HL-60 (cell line): ENCODE measurements at places on chromosomes 12 and 14.

GRCh38 chr12:3646561-3647241 is 106.2 kb downstream of the CRACR2A start:
- DNase-seq = no peak

GRCh38 chr14:52307905-52308304 is 6.2 kb upstream of the PTGER2 start:
- no peak for DNase-seq

DNA sequence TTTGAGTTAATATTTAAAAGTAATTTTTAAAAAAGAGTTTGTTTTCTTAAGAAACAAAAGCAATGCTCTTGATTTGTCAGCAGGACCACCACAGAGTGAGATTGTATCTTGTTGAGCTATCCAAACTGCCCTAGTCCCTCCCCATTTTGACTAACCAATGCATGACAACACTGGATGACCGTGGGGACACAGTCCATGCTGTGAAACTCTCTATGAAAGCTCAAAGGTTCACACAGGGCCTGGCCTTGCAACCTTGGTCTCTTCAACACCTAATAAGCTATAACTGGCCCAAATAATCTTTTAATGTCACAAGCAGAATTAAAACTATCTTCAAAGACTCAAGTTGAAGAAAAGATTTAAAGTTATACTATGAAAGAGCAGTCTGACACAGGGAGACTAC is 13.5 kb downstream of the ETFRF1 start:
- no peak for DNase-seq

GRCh38 chr14:22384167-22384549 is 204.9 kb downstream of the DAD1 start:
- no peak for DNase-seq

DNA sequence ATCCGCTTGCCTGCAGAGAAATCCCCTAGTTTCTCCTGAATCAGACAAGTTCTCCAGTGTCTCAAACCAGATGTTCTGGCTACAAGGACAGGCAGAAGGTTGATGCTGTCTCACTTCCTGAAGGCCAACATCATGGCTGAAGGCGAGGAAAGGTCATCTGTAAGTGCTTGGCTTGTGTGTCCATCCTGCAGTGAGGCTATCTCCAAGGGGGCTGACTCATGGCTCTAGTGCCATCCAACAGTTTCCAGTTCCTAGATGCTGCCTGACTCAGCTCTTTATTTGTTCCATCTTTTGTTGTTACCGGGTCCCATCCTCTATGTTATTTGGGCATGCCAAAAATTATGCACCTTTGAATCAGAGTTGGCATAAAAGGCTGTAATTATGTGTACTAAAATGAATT is 232.1 kb upstream of the TBX3 start:
- no peak for DNase-seq

- DNase-seq = no peak
These were observed 105.9 kb upstream of the LHX5 start for GRCh38 chr12:113577464-113578129.

DNA sequence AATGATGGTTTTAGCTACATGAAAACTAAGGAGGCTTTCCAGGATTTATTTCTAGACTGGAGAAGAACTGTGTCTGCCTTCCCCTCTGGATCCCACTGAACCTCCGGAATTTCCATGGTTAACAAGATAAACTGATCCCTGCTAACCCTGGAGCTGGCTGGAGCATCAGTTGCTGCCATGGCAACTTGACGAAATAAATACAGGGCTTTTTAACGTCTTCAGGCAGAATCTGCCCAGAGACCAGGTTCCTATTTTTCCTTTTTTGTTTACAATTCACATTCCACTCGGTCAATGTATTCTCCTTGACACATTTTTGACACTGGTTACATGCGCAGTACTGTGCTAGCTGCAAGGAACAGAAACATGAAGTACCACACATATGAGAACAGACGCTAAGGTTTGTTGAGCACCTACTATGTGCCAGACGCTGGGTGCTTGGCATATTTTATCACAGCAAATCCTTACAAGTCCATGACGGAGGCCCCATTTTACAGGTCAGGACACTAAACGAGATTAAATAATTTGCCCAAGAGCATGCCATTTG is 1.7 kb downstream of the C14orf132 start:
- no peak for DNase-seq

GRCh38 chr12:122891661-122892525 is 4.0 kb downstream of the VPS37B start:
- peak; percentile 60 for DNase-seq

DNA sequence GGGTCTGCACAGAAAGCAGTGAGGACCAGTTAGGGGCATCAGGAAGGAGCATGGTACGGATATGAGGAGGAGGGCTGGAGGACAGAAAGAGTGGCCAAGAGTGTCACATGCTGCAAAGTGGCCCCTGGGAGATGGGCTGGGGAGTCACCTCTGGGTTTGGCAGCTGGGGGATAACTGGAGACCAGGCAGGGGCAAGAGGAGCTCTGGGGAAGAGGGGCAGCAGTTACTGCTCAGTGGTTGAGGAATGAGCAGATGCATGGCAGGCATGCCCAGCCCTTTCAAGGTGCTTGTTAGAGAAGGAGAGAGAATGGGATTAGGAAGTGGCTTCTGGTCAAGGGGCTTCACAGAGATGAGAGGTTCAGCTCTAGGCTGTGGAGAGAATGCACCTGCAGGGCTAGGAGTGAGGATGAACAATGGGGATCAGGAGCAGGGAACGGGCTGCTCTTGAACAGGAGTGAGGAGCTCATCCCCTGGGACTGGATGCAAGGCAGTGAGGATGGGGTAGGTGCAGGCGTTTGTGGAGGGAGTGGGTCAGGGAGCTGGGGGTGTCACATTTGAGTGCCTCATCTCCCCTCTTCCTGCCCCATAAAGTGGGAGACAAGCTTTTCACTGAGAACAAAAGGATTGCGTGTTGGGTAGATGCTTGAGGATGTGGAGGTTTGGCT is 127.5 kb downstream of the PAPOLA start:
- DNase-seq = no peak

- DNase-seq = no peak
These were observed 70.4 kb downstream of the KITLG start for GRCh38 chr12:88509851-88510250.

DNA sequence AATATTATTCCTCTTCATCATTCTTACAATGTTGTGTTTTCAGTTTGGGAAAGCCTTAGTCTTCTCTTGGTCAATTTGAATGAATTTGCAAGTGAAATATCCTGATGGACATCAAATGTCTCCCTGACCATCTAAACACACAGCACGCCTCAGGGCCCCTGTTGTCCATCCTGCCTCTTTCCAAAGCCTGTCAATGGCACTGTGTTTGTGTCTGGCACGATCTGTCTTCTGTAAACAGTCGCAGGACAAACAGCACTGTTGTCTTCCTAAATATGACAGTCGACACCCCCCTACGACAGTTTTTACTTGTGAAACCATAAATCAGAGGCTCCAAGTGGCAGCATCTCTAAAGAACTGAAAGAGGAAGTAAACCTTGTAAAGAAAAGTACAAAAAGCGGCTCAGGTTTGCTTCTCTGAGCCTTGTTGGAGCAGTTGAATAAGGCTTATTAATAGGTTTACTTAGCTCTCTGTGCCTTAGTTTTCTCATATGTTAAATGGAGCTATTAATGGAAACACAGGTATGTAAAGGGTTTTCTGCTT is 285.8 kb downstream of the NRXN3 start:
- no peak for DNase-seq

DNA sequence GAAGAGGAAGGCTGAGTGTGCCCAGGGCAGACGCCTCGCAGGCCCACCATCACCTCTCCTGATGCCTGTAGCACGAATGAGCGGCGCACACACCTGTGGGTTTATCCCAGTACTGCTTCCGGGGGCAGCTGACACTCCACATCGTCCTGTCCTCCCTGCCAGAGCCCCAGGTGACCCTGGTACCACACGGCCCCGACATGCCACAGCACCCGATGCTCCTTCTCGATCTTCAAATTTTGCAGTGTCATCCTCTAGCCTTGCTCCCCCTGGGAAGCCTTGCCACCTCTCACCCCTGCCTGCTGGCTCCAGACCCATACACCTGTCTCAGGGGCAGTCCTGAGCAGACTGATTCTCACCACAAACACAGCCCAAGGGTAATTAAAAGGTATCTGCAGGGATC is 40.6 kb downstream of the ANO2 start:
- no peak for DNase-seq

DNA sequence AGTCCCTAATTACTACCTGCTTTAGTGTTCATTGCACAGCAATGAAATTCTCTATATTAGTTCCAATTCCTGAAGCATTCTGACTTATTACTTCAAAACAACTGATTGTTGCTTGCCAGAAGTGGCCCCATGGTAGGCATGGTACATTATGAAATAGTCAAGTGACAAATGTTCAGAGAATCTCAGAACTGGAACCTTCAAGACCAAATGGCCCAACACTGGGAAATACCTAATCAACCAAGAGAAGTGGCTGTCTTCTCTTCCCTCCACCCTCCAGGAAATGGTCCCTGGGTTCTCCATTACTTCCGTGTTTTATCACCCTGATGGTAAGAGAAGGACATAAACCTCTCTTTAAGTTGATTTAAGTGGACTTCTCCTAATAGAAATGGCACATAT is 49.9 kb downstream of the ITPR2 start:
- DNase-seq = no peak

GRCh38 chr12:96084624-96085023 is 49.2 kb upstream of the LTA4H start:
- DNase-seq = no peak

- DNase-seq = no peak
These were observed 20.5 kb downstream of the RILPL1 start for GRCh38 chr12:123512838-123513665.

DNA sequence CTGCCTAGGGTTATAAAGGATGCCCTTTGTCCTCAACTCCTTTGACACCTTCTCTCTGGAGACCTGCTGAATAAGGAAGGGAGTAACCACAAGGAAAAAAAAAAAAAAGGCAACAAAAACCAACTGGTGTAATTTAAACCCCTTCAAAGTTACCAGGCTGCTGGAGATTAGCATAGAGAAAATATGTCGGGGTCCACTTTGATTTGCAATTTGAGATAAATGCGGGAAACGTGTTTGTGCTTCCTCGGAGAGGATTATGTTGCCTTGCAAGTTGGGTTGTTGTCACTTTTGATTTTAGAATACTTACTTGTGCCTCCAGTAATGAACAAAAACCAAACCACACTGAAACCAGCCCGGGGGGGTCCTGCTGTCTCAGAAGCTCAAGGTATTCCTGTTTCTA is 200.2 kb upstream of the MYL2 start:
- no peak for DNase-seq

DNA sequence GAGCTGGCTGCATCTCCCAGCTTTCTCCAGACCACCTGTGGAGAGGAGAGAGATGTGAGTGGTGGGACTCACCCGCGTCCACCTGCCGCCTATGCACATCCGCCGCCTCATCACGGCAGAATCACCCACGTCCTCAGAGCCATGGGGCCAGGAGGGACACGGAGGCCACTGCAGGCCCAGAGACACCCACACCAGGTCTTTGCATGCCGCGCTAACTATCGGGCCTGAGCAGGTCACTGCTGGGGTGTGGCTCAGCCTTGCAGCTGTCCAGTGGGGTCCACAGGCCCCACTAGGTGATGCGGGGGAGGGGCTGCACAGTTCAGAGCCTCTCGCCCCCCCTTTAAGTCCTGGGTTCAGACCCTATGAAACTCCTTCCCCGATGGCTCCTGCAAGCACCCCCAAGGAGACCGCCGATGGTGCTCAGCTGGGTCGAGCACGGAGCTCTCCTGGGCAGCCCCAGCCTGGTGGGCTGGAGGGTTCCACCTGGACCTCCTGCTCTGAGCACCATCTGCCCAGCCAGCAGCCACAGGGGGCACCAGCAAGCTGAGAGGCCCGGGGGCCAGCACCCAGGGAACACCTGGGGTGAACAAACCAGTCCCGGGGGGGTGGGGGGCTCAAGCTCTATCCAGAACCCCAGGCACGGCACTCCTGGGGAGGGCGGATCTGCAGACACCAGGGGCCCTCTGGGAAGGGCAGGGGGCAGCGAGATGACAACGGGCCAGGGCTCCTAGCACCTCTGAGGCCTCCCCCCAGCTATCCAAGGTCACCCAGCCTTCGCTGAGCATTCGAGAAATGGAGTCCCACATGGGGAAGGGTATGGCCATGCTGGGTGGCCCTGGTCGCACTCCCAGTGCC is 34.3 kb downstream of the CCNK start:
- no peak for DNase-seq

DNA sequence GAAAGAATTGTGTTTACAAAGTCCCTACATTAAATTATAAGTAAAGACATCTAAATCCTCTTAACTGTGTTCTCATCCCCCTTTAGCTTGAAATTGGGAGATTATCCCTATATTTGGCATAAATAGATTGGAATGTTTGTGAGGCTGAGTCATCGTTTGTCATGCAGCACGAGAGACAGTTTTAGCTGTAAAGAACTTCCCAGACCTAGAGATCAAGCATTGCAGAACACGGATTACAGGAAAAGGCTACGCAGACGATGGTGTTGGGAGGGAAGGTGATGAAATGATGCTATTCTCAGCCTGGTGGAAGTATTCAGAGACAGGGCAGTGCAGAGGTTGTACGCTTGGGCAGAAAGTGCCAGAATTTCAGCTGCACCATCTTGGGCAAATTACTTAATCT is 93.8 kb downstream of the PTPRB start:
- DNase-seq = no peak

DNA sequence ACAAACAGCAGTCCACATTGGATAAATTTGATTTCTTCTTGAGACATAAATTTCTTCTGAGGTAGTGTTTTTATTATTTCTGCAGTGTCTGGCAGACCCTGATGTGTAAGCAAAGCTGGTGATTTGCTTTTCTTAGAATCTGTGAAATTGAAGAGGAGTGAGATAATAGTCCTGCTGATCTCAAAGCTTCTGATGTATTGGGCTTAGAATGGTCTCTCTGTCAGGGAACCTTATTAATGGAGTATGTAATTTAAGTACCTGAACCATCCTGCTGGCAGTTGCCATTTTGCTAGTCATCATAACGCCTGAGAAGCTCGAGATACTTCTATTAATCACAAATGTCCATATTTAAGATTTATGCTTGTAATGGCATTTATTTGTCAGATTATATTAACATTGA is 464.5 kb upstream of the PRICKLE1 start:
- DNase-seq = no peak

DNA sequence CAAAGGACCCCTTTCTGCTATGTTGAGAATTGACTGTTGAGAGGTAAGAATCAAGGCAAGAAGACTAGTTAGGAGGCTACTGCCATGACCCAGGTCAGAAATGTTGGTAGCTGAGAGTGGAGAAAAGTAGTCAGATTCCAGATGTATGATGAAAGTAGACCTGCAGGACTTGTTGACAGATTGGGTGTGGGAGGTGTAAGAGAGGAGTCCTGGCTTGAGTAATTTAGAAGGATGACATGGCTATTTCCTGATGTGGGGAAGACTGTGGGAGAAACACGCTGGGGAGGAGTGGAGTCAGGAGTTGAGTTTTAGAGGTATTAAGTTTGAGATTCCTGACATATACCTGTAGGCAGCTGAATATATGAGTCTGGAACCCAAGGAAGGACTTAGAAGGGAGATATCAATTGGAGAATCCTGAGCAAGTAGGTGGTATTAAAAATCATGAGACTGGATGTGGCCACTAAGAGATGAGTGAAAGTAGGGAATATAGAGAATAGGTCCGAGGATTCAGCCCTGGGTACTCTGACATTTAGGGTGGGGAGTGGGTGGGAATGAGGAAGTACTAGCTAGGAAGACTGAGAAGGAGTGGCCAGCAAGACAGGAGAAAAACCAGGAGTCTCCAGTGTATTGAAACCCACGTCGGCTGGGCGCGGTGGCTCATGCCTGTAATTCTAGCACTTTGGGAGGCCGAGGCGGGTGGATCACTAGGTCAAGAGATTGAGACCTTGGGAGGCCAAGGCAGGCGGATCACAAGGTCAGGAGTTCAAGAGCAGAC is 12.6 kb upstream of the DDX47 start:
- DNase-seq = no peak
